ENCODE measurements at places on chromosomes 5 and 9. TPM values are rescaled to one million over a fixed set of nuclear protein-coding genes. Genes with fewer than 3 reads are reported as not detected.

The QRFP gene
- total RNA-seq = not detected

The ABCA2 gene
- total RNA-seq = 26.9 TPM

The PCDHGB6 gene
- 0.12 TPM for total RNA-seq

The IFNK gene
- total RNA-seq = not detected

The ITGA1 gene
- total RNA-seq = 1.6 TPM

The EFNA5 gene
- 20.0 TPM for total RNA-seq

The DRD1 gene
- total RNA-seq = 0.77 TPM

The TAF11L8 gene
- total RNA-seq = not detected

The MOB3B gene
- total RNA-seq = 6.9 TPM

The PCDHA10 gene
- total RNA-seq = 0.06 TPM

The NFIB gene
- total RNA-seq = 12.8 TPM

The FCN2 gene
- total RNA-seq = not detected

Measured in A549 treated with DMSO at 1 μM for 4 hours (cell line).